Activated CD4-positive, alpha-beta T cell treated with anti-CD3 and anti-CD28 coated beads for 24 hours (primary cell): ENCODE measurements at places on chromosomes 16 and 17.

DNA sequence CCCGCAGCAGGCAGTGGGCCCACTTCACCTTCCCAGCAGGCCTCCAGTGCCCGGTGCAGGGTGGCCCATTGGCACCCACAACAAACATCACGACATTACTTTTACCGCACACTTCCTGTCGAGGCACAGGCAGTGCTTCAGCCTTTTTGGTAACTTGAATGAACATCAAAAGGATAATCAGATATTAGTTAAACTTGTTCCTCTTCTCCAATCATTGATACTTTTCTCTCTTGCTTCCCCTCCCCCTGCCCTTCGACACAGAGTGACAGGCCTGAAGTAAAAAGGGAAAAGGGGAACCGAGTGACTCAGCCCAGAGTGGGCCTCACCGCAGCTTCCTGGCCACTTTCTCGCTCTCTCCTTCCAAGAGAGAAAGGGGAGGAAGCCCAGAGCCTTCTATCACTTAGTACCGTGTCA is 507.0 kb downstream of the MAF start:
- DNase-seq: peak; percentile 31

DNA sequence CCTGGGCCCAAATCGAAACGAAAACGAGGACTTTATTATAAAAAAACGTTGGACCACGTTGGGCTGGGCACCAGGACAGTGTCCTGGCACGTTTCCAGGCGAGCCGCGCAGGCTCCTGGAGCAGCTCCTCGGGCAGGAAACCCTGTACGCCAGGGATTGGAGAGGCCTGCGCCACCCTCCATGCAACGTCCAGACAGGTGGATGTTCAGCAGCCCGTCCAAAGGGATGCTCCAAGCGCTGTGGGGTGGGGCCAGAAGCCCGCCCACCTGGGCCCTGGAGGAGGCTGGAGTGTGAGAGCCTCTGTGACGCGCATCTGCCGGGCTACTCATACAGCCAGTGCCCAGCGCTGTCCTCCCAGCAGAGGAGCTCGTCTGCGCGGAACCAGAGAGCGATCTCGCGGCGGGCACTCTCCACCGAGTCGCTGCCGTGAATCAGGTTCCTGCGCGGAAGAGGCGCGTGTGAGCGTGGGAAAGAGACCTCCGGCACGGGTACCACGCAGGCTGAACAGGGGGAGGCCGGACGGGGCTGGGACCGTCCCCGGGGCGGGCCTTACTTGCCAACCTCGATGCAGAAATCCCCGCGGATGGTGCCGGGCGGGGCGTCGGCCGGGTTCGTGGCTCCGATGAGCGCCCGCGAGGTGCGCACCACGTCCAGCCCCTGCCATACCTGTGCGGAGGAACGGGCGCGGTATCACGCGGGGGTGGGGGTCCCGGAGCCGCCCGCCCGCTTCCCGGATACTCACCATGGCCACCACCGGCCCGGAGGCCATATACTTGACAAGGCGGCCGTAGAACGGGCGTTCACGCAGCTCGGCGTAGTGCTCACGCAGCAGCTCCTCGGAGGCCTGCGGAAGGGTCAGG is 785 bp downstream of the NME3 start:
- DNase-seq: peak; percentile 53

DNA sequence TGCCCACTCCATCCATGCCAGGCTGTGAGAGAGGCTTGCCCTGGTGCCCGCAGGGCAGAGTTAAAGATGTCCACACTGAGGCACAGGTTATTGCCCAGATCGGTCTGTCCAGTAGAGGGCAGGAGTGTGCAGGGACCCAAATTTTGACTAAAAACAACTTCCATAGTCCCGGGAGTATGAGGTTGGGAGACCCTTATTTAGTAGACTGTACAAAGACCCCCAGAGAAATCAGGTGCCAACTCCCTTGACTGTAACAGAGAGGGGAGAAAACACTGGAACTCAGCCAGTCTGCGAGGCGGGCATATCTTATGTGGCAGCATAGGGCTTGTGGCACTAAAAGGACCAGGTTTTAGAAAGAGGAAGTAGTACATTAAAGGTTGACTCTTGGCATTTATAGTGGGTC is 43.4 kb downstream of the HNF1B start:
- peak; percentile 24 for DNase-seq

- DNase-seq: no peak
These were observed 498.2 kb upstream of the ERCC4 start for GRCh38 chr16:13421726-13422125.

- no peak for DNase-seq
These were observed 18.9 kb downstream of the GNGT2 start for GRCh38 chr17:49191409-49191916.

- no peak for DNase-seq
These were observed 15.1 kb downstream of the YWHAE start for GRCh38 chr17:1384905-1385435.

- no peak for DNase-seq
These were observed 20.0 kb upstream of the LRRC75A start for GRCh38 chr17:16512011-16512410.

DNA sequence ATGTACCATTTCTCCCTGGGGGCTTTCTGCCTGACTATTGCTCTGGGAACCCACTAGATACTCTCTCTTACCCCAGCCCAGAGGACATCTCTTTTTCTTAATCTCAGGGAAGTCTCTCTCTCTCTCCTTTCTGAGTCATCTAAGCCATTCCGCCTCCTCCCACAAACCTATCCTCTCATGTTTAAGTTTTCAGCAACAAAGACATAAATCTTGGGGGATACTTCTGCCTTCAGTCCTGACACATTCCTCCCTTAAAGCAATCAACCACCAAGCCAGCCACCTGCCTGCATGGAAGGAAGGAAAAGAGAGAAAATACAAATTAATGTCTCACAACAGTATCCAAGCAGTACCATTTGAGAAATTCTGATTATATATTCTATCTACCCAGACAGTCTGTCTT is 128.8 kb downstream of the HS3ST2 start:
- no peak for DNase-seq

DNA sequence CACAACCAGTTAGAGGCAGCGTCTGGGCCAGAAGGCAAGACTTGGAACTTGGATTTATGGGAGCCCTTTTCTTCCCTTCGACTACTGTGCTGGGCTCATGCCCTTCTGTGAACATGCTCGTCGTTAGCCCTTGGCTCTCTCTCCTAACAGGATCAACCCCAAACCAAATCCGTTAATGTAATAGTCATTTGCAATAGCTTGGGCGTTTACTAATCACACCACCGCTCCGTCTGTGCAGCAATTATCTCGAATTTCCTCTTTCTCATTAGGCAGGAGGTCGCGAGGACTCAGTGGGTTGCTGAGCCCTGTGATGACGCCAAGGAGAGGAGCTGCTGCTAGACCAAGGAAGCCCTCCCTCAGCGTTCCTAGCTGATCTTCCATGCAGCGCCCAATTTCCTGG is 114.7 kb downstream of the ENGASE start:
- DNase-seq: no peak

- no peak for DNase-seq
These were observed 8.1 kb downstream of the ZCCHC14 start for GRCh38 chr16:87484487-87485331.

GRCh38 chr17:40801157-40801556 is 1.4 kb upstream of the KRT28 start:
- DNase-seq: no peak

- DNase-seq: no peak
These were observed 14.7 kb downstream of the SPNS2 start for GRCh38 chr17:4513113-4514032.

GRCh38 chr16:53043428-53043831 is 9.3 kb downstream of the CHD9NB start:
- no peak for DNase-seq

DNA sequence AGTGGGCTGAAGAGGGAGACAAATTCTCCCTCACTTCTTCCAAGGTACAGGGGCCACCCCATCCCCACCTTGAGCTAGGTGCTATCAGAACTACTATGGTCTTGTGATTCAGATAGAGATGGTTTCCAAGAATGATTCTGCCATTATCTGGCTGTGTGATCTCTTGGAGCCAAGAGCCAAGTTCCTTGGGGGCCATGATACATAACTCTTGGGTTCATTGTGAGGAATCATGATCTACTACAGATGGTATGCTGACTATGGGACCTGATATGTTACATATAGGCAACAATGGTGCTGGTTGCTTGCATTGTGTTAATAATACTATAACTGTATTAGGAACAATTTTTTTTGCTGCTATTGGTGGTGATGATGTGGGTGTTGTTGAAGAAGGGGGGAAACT is 45.7 kb downstream of the DYNLRB2 start:
- DNase-seq: no peak

- no peak for DNase-seq
These were observed 9.0 kb upstream of the NGFR start for GRCh38 chr17:49486012-49486641.

- no peak for DNase-seq
These were observed 78.1 kb downstream of the TIMM22 start for GRCh38 chr17:1074886-1075605.

DNA sequence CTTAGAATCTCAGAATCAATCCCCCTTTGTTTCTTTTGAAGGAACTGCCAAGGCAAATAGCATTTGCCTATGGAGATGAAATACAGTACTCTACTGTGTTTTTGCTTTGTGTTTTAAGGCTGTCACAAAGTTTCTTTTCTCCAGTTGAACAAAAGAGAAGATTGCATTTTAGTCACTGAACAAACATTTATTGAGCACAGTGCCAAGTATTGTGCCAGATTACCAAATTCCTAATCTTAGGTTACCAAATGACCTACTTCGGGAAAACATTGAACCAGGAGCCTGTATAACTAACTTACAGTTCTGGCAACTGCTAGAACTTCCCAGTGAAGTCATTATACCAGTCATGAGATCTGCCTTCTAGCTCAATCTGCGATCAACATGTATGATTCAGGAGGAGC is 3.0 kb upstream of the UBB start:
- no peak for DNase-seq

DNA sequence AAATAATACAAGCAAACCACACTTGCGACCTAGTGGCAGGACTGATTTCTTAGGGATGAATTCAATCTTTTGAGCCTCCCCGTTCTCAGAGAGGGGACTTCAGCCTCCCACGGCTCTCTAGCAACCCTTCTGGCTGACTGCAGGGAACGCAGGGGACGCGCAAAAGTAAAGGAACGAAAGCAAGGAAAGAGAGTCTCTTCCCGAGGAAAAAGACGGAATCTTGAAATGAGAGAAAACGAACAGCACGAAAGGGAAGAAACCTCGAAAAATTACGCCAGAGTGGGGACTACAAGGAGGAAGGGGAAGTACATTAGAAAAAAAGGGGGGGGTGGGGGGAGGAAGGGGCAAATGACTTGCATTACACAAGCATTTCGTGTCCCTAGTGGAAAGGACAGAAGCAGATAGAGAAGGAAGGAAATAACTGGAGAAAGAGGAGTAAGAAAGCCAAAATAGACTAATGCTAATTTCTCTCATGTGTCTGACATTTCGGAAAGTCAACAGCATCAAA is 1.2 kb downstream of the GRB2 start:
- no peak for DNase-seq

DNA sequence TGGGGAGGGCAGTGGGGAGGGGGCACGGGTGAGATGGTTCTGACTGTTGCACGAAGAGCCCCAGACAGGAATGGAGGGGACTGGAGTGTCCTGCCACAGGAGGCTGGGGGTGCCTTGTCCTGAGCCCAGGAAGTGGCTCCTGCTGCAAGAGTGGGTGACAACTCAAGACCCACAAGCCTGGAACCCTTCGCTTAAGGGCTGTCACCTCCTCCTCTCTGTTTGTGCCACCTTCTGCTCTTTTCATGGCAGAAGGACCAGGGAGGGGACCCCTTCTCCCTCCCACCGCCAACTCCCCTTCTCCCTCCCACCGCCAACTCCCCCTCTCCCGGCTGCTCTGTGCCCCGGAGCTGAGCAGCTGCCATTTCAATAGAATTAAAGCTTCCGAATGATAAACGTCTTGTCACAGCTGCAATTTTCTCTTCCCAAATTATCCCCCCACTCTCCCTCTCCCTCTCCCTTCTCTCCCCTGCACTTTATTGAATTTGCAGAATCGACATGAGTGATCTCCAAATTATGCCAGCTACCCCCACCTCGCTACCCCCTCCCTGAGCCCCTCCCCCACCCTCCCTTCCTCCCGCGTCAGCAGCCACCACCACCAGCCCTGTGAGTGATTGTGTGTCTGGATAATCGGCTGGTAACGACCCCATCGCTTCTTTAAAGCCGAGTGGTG is 13.7 kb downstream of the GJD3 start:
- DNase-seq: no peak

GRCh38 chr16:83995754-83996153 is 27.7 kb downstream of the NECAB2 start:
- no peak for DNase-seq

GRCh38 chr17:39937447-39937846 is 9.9 kb downstream of the LRRC3C start:
- DNase-seq: no peak

GRCh38 chr17:42562388-42563142 is 617 bp downstream of the COASY start:
- no peak for DNase-seq

DNA sequence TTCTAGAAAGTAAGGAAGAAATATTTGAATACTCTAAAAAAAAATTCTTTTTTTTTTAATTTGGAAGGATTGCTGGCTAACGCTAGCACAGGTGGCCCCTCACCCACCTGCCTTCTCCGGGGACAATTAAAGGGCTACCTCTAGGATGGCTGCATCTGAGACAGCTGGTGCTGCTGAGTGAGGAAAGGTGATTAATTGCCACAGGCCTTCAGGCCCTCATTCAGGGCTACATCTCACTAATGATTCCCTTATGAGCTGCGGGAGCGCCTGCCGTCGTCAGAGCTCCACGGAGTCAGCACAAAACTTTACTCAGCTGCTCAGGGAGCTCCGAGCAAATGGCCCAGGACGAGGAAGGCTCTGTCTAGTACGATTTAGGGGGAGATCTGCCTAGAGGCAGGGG is 27.0 kb upstream of the AKTIP start:
- DNase-seq: no peak

GRCh38 chr16:56734429-56734828 is 4.5 kb downstream of the NUP93 start:
- DNase-seq: no peak

DNA sequence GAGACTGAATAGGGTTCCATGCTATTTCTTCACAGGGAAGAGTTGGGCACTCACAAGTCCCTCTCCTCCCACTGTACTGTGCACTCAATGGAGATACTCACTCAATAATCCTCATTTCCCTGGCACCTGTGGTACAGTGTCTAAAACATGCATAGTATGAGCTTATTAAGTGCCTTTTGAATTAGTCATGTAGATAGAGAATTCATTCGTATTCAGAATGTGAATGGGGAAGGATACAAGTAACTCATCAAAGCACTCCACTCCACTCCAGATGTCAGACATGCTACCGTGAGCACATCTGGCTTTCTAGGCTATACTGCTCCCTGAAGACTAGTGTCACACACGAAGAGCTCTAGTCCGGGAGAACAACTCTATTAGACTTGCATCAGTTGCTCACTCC is 6.3 kb downstream of the C17orf75 start:
- DNase-seq: no peak

- no peak for DNase-seq
These were observed 2.8 kb downstream of the SH2B1 start for GRCh38 chr16:28866454-28866804.
